Stomach (tissue), 19 donors: ENCODE measurements at places on chromosomes 1 and 21. TPM values are rescaled to one million over a fixed set of nuclear protein-coding genes. Genes with fewer than 3 reads are reported as not detected.

Gene B3GALT2
- total RNA-seq: not detected

Gene MYBPH
- total RNA-seq: not detected

Gene HLCS
- 12.5 TPM for total RNA-seq

Gene RHBDL2
- total RNA-seq: not detected

Gene DIO1
- not detected for total RNA-seq
